ENCODE measurements at places on chromosomes 11 and 22. TPM values are rescaled to one million over a fixed set of nuclear protein-coding genes. Genes with fewer than 3 reads are reported as not detected.

The VWCE gene
- 1.1 TPM for total RNA-seq

The PGA3 gene
- total RNA-seq = 1.1 TPM

The TEF gene
- total RNA-seq = 9.0 TPM

The CCDC188 gene
- total RNA-seq = not detected

The MMP12 gene
- 5.6 TPM for total RNA-seq

The UBQLN3 gene
- under 0.01 TPM for total RNA-seq

The UBQLNL gene
- total RNA-seq = 0.14 TPM

The CCDC87 gene
- 0.29 TPM for total RNA-seq

The RFPL2 gene
- total RNA-seq = not detected

Measured in placental pericyte (primary cell).